Aorta (tissue), 5 donors: ENCODE measurements at places on chromosomes 2 and 18.

DNA sequence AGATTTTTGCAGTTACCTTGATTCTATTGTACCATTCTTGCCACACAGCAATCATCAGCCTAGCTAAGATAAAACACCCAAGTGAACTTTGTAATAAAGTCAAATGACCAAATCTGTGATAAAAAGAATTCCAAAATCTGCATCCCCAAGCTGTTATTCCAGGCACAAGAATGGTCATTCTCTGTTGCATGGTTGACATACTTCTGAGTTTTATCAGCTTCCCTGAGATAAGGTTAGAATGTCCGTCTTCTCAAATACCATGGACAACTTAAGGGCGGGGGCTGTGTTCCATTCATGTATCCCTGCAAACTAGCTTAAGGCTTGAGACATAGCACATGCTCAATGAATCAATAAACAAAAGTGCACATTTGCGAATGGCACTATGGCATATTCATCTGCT, 8.1 kb upstream of the BMP10 start:
- H3K4me3 ChIP-seq = no peak overlapping the region
- H3K4me1 ChIP-seq = no peaks in the 10 kb centered on the region
- no peak for DNase-seq

GRCh38 chr18:8088626-8089025, 520.6 kb upstream of the RAB12 start:
- DNase-seq = no peak
- no peaks in the 10 kb centered on the region for H3K36me3 ChIP-seq
- no peak overlapping the region for H3K4me3 ChIP-seq
- H3K27ac ChIP-seq = no peak overlapping the region
- H3K27me3 ChIP-seq = no peaks in the 10 kb centered on the region

DNA sequence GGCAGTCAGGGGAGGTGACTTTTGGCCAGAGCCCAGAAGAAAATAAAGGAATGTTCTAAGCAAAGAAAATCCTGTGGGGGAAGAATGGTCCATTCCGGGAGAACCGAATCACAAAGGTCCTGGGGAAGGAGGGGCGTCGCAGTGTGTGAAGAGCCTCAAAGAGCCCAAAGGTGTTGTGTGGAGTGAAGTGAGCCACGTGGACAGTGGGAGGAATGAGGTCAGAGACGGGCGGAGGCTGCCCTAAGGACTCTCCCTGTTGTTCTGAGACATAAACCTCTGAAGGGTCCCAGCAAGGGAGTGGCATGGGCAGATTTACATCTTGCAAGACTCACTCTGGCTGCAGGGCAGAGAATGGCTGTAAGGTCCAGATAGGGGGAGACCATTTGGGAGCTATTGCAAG, 91.3 kb upstream of the SEC11C start:
- H3K4me3 ChIP-seq = no peak overlapping the region
- H3K4me1 ChIP-seq = peaks cover 4% of the 10 kb centered on the region
- H3K27ac ChIP-seq = no peak overlapping the region

DNA sequence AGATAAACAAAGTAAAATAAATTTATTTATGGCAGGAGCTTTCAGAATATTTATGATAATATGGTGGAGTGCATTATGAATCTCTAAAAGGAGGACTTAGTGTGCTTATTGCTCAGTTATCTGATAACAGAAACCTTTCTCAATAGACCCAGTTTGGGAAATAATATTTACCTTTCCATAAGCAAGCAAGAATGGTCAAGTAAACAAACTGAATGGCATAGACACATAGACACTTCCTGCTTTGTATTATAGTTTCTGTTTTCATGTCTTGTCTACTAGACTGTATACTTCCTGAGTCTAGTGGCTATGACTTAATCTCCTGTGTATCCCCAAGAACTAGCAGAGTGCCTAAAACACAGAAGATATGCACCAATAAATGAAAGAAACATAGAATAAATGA, 87.8 kb downstream of the UPP2 start:
- H3K4me3 ChIP-seq = no peak overlapping the region
- no peaks in the 10 kb centered on the region for H3K36me3 ChIP-seq
- no peak overlapping the region for H3K27ac ChIP-seq
- peaks cover 4% of the 10 kb centered on the region for H3K4me1 ChIP-seq

- no peaks in the 10 kb centered on the region for H3K27me3 ChIP-seq
- H3K4me3 ChIP-seq = peak overlapping the region; percentile 50
- H3K36me3 ChIP-seq = no peaks in the 10 kb centered on the region
- DNase-seq = no peak
Measured at GRCh38 chr18:4453567-4453873, 1.6 kb downstream of the DLGAP1 start.

GRCh38 chr2:15041429-15041837, 408.9 kb downstream of the LRATD1 start:
- H3K36me3 ChIP-seq = no peaks in the 10 kb centered on the region
- no peaks in the 10 kb centered on the region for H3K27me3 ChIP-seq
- no peak overlapping the region for H3K4me3 ChIP-seq

DNA sequence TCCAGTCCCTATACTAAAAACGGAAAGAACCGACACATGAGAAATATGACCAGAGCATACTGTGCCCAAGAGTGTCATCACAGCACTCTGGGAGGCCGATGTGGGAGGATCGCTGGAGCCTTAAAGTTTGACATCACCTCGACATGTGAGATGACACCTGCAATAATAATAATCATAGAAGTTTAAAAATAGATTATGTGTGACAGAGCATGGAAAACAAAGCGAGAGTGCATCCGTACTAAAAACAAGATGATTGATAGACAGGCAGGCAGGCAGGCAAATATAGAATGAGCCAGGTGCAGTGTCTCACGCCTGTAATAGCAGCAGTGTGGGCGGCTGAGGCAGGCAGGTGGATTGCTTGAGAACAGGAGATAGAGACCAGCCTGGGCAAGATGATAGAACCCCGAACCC, 114.8 kb upstream of the ANKRD30BL start:
- no peak overlapping the region for H3K27ac ChIP-seq
- no peaks in the 10 kb centered on the region for H3K4me1 ChIP-seq
- no peak overlapping the region for H3K4me3 ChIP-seq
- H3K27me3 ChIP-seq = no peaks in the 10 kb centered on the region
- DNase-seq = no peak

GRCh38 chr2:121530212-121530705, 421 bp upstream of the RNU4ATAC start:
- H3K27ac ChIP-seq = peak overlapping the region; percentile 97
- no peaks in the 10 kb centered on the region for H3K4me1 ChIP-seq
- DNase-seq = peak; percentile 94

GRCh38 chr2:201136889-201137321, 20.9 kb downstream of the CFLAR start:
- peaks cover 14% of the 10 kb centered on the region for H3K36me3 ChIP-seq
- H3K27me3 ChIP-seq = no peaks in the 10 kb centered on the region

DNA sequence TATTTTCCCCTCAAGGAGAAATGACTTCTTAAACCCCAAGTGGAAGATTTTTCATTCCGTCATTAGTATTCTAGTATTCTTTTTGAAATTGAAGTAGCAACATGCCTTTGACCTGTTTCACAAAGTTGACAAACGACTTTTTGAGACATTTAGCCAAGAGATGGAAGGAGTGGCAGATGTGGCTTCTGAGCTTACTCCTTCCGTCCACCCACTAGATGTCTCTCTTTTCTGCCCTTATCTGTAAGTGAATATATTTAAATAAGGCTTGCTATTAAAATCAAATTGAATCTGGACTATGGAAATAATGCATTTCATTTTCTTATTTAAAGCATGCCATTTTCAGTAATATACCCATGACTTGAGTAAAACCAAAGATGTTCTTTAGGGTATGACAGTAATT, 74.1 kb downstream of the ACTR3 start:
- peaks cover 10% of the 10 kb centered on the region for H3K4me1 ChIP-seq
- H3K4me3 ChIP-seq = no peak overlapping the region
- H3K27ac ChIP-seq = no peak overlapping the region
- H3K36me3 ChIP-seq = no peaks in the 10 kb centered on the region
- no peaks in the 10 kb centered on the region for H3K27me3 ChIP-seq

DNA sequence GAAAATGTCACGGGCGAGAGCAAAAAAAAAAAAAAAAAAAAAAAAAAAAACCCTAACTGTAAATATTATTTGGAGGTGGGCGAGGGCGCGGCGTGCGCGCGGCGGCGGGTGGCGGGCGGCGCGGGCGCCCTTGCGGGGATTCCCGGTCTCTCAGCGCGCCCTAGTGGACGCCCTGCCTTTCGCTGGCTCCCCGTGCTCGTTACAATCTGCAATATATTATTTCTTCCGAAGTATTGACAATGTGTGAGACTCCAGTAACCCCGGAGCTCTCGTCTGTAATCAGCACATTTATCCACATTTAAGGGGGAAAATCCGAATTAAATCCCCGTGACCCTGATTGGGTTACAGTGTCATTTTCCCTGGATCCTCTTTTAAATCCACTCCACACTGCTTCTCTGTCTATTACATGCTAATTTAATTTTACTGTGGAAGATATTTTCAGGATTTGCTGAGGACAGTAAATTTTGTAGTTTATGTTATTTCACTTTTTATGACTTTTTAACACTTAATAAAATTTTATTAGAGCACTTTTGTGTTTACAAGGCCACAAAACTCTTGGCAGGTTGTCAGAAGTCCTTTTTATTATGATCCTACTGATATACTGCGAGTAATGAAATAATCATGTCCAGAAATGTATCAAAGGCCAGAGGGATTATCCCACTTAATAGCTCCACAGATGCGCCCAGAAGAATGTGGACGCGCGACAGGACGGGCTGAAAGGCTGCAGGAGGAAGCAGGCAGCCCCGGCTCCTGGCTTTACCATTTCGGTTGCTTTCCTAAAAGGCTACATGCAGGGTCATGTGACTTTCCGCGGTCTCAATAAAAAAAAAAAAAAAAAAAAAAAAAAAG, 369.1 kb downstream of the MTX2 start:
- peak overlapping the region; percentile 80 for H3K4me3 ChIP-seq
- no peak overlapping the region for H3K27ac ChIP-seq
- peak; percentile 77 for DNase-seq
- H3K27me3 ChIP-seq = no peaks in the 10 kb centered on the region
- H3K4me1 ChIP-seq = no peaks in the 10 kb centered on the region

- no peaks in the 10 kb centered on the region for H3K36me3 ChIP-seq
- no peak overlapping the region for H3K4me3 ChIP-seq
Measured at GRCh38 chr18:43886341-43886740, 609.1 kb upstream of the SYT4 start.

DNA sequence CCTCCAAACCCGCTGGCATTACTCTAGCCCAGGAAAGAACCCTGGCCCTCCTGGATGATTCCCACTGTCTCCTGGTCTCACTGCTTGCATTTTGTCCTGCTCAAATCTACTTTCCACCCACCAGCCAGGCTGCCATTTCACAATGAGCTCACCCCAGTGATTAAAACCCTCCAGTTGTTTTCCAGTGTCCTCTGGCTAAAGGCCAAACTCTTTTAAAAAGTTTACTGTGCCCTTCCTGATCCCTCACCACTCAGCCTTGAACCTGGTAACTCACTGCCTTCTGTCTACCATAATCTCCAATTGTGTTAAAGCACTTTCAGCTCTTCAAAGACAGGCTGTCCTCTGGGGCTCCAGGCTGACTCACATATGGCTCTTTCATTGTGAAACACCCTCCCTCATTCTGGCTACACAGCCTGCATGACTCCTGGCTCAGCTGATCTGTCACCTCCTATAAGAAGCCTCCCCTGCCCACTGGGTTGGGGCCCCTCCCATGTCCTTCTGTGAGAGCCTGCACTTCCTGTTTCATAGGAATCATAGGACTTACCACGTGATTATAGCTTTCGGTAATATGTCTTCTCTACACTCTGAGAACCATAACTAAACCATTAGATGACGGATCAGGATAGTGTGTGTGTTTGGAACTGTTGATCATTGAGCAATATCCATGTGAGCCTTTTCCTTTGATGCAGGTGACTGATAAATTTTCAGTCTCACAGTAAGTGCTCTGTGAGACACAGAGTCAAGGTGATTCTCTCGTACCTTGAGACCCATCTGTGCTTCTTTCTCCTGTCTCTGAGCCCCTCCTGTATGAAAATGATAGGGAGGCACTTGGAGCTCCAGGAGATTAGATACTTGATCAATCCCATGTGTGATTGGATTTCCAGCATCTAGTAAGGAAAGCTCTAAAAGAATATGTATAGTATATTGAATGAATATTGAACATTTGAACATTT, 590.8 kb upstream of the ID2 start:
- H3K4me1 ChIP-seq = no peaks in the 10 kb centered on the region
- H3K27ac ChIP-seq = no peak overlapping the region
- no peaks in the 10 kb centered on the region for H3K27me3 ChIP-seq
- peak; percentile 84 for DNase-seq
- H3K4me3 ChIP-seq = no peak overlapping the region

DNA sequence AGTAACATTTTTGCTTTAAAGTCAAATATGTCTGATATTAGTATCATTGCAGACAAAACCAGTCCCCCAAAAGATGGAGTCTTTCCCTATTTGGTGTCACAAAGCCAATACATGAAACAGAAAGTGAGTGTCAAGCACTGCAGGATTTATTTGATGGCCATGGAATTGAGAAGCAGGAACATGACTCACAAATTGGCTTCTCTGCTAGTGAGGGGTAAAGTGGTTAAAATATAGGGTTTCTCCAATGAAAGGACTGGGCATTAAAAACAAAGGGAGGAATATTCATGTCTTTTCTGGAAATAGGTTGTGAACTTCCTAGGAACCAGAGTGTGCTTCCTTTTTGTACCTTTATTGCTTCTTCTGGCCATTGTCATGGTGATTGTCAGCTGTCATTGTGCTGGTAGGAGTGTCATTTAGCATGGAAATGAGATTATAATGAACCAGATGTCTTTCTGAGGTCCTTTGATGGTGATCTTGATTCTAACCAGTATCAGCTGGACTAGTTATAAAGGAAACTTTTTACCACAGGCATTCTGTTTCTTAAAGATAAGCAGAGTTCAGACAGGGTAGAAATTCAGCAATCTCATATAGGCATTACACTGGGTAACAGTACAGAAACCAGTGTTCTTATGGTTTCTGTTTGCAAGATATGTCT, 4.1 kb downstream of the REG1B start:
- H3K4me3 ChIP-seq = no peak overlapping the region
- H3K4me1 ChIP-seq = no peaks in the 10 kb centered on the region
- no peak for DNase-seq
- no peak overlapping the region for H3K27ac ChIP-seq
- H3K36me3 ChIP-seq = no peaks in the 10 kb centered on the region
- no peaks in the 10 kb centered on the region for H3K27me3 ChIP-seq

- H3K4me1 ChIP-seq = no peaks in the 10 kb centered on the region
- DNase-seq = no peak
- H3K27ac ChIP-seq = no peak overlapping the region
- no peaks in the 10 kb centered on the region for H3K36me3 ChIP-seq
- peaks cover 3% of the 10 kb centered on the region for H3K27me3 ChIP-seq
Measured at GRCh38 chr2:83594241-83595120, 864.6 kb downstream of the SUCLG1 start.
